ENCODE measurements at places on chromosomes 4 and X. TPM values are rescaled to one million over a fixed set of nuclear protein-coding genes. Genes with fewer than 3 reads are reported as not detected.
A peak's percentile ranks its signal among the peaks of the same experiment; 100 is the strongest.

GRCh38 chr4:147975933-147976928 lies 244.3 kb downstream of the ARHGAP10 start:
- no peak overlapping the region for H3K4me3 ChIP-seq
- H3K27ac ChIP-seq = no peak overlapping the region
- no peaks in the 10 kb centered on the region for H3K36me3 ChIP-seq
- DNase-seq = no peak
- H3K4me1 ChIP-seq = no peaks in the 10 kb centered on the region

DNA sequence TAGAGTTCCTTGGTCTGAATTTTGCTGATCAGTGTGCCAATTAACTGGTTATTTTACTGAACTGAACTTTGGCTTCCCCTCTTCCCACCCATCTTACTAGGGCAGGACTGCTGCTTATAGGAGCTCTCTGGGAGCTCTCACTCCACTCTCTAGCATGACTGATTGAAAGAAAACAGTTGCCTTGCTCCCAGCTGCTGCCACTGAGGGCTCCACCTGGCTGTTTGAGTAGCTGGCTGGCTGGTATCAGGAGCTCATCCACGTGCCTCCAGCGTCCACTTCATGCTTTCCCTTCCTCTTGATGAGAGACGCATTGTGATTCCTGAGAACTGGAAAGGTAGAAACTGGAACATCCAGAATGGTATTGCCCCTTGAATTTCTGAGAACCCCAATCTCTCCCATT lies 73.0 kb upstream of the KLHL13 start:
- H3K27ac ChIP-seq = no peak overlapping the region
- no peak overlapping the region for H3K4me3 ChIP-seq
- no peaks in the 10 kb centered on the region for H3K4me1 ChIP-seq
- H3K27me3 ChIP-seq = no peaks in the 10 kb centered on the region

DNA sequence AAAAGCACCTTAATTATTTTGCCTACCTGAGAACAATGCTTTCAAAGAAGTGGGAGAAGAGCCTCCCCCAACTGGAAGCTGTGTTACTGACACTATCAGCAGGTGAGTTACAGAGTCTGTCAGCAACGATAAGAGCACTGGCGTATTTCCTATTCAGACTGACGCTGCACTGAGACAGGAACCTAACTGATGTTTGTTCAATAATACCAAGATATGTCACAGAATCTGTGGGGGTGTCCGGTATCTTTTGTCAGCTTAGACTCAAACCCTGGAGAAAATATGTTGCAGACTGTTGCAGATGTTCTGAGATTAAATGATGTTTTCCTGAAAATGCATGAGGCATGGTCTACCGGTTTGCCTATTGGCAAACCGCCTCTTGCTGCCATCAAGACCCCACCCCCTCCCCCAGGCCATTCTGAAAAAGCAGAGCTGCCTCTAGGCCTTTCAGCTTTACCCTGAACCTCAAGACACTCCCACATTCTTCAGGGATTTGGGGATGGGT lies 115.2 kb upstream of the KIT start:
- no peak overlapping the region for H3K27ac ChIP-seq
- peak; percentile 55 for DNase-seq
- no peaks in the 10 kb centered on the region for H3K27me3 ChIP-seq
- no peak overlapping the region for H3K4me3 ChIP-seq
- no peaks in the 10 kb centered on the region for H3K36me3 ChIP-seq
- H3K4me1 ChIP-seq = peaks cover 27% of the 10 kb centered on the region

RAB41 gene
- total RNA-seq = not detected

DNA sequence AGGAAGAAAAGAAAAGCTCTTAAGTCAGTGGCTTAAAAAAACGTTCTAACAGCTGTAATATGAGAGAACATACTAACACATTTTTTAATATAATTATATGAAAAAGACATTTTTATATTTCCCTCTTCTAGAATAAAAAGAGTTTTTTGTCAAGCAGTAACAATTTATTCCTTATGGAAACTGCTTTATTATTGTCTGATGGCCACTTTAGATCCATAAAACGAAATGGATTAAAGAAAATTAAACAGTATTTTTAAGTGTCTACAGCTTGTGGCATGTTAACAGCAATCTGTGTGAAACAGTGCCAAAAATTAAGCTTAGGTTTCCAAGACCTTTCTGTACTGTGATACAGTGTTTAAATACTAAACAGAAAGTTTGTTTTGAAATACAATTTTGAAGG lies 55.5 kb upstream of the TENM3 start:
- H3K27me3 ChIP-seq = no peaks in the 10 kb centered on the region
- no peak overlapping the region for H3K4me3 ChIP-seq
- H3K4me1 ChIP-seq = peaks cover 33% of the 10 kb centered on the region

GRCh38 chrX:136493011-136493410 lies 4.4 kb upstream of the HTATSF1 start:
- no peaks in the 10 kb centered on the region for H3K36me3 ChIP-seq
- no peak overlapping the region for H3K4me3 ChIP-seq
- DNase-seq = no peak
- peaks cover 37% of the 10 kb centered on the region for H3K27me3 ChIP-seq
- no peak overlapping the region for H3K27ac ChIP-seq

- no peaks in the 10 kb centered on the region for H3K4me1 ChIP-seq
- no peaks in the 10 kb centered on the region for H3K27me3 ChIP-seq
- no peak overlapping the region for H3K27ac ChIP-seq
- no peaks in the 10 kb centered on the region for H3K36me3 ChIP-seq
- no peak overlapping the region for H3K4me3 ChIP-seq
- DNase-seq = no peak
Observed at GRCh38 chr4:136935871-136936270, 596.4 kb downstream of the PCDH18 start.

ETDA gene
- not detected for total RNA-seq

- no peak overlapping the region for H3K4me3 ChIP-seq
- H3K27ac ChIP-seq = no peak overlapping the region
- H3K36me3 ChIP-seq = no peaks in the 10 kb centered on the region
- no peak for DNase-seq
- H3K27me3 ChIP-seq = no peaks in the 10 kb centered on the region
Observed at GRCh38 chr4:24186466-24186865, 296.6 kb upstream of the PPARGC1A start.

NXF2 gene
- 0.22 TPM for total RNA-seq

USP51 gene
- total RNA-seq = 6.6 TPM

DNA sequence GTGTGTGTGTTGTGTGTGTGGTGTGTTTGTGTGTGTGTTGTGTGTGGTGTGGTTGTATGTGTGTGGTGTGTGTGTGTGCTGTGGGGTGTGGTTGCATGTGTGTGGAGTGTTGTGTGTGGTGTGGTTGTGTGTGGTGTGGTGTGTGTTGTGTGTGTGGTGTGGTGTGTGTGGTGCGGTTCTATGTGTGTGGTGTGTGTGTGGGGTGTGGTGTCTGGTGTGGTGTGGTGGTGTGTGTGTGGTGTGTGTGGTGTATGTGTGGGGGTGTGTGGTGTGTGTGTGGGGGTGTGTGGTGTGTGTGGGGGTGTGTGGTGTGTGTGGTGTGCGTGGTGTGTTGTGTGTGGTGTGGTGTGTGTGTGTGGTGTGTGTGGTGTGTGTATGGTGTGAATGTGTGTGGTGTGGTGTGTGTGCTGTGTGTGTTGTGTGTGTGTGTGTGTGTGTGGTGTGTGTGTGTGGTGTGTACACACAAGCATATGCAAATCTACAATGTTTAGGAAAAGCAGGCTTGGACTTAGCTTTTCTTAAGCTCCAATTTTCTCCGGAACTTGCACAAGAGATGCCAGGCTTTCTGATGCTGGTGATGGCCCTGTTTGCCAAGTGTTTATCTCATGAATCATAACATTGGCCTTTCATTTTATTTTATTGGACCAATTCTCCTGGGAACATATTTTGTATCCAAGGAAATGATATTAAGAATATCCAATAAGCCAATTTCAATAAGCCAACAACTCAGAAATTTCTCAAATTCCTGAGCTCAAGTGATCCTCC lies 148.7 kb downstream of the SPATA18 start:
- DNase-seq = no peak
- H3K4me3 ChIP-seq = no peak overlapping the region
- H3K36me3 ChIP-seq = no peaks in the 10 kb centered on the region
- H3K27ac ChIP-seq = no peak overlapping the region
- H3K27me3 ChIP-seq = peaks cover 9% of the 10 kb centered on the region

GRCh38 chr4:4559596-4559995 lies 17.7 kb upstream of the STX18 start:
- H3K4me1 ChIP-seq = no peaks in the 10 kb centered on the region
- H3K27me3 ChIP-seq = no peaks in the 10 kb centered on the region
- no peaks in the 10 kb centered on the region for H3K36me3 ChIP-seq
- no peak overlapping the region for H3K27ac ChIP-seq
- no peak for DNase-seq

DNA sequence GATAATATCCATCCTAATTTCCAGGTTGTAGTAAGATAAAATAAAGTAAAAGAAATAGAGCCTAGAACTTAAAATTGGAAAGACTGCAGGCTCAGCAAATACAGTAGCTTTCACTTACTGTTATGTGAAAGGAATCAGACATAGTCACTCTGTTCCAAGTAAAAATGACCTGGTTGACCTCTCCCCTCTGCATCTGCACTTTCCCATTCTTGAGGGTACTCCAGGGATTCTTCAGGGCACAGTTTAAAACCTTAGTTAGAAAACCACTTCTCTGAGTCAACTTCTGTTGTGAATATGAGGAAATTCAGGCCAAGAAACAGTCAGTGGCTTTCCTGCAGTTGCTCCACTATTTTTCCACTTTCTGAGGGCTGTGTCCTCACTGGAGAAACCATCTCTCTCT lies 42.9 kb downstream of the FRAS1 start:
- H3K36me3 ChIP-seq = no peaks in the 10 kb centered on the region
- no peaks in the 10 kb centered on the region for H3K27me3 ChIP-seq
- DNase-seq = no peak
- H3K4me3 ChIP-seq = no peak overlapping the region
- no peaks in the 10 kb centered on the region for H3K4me1 ChIP-seq

DNA sequence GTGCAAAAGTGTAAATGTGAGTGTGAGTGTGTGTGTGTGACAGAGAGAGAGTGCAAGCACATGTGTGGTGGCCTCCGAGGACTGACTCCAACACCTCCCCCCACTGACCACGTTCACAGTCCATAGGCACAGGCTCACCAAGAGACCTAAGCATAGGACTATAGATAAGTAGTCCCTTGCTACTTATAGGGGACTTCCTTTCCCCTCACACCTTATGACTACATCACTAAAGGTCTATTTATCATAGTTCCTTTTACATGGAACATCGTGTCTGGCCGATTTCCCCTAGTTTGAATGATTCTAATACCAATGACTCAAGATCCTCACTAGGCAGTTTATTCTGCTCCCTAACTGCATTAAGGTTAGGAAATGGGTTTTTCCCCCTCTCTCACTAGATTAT lies 17.8 kb downstream of the FRMPD3 start:
- H3K36me3 ChIP-seq = no peaks in the 10 kb centered on the region
- H3K27ac ChIP-seq = no peak overlapping the region
- no peak overlapping the region for H3K4me3 ChIP-seq

DNA sequence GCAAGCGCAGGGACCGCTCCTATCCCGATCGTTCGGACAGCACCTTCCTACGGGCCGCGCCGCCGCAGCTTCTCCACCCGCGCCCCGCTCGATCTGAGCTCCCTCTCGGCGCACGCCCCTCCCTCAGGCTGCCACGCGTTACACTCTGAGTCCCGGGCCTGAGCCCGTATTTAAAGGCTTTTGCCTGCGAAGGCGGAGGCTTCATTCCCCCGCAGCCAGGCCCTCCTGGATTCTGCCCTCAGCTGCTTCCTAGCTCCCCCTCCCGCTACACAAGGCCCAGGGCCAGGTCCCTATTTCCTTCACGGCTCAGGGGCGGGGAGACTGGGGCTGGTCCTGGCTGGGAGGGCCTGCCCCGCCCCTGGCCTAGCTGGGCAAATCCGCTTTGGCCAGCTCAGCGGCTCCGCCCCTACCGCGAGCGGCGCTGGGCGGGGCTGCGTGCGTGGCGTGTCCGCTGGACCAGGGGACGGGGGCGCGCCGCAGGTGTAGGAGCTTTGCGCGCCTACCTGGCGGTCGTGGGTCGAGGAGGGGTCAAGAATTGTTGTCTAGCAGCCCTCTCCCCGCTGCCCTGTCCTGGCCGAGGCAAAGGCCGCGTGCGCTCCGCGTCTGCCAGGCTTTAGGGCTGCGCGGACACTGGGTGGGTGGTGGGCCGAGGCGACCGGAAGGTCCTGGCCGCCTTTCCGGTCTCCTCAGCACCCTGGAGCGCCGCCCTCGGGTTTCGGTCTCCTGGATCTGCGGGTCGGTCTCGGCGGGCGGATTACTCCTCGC lies at the start of gene UGDH:
Gene UGDH (minus strand): TSS at position 144 of the 765 bp plus-strand sequence. CDS start 5,927 bp downstream, outside the sequence.
- DNase-seq = peak; percentile 99
- no peaks in the 10 kb centered on the region for H3K27me3 ChIP-seq
- H3K4me3 ChIP-seq = peak within 1 kb of the TSS; percentile 83
- H3K36me3 ChIP-seq = peaks cover 28% of the 10 kb centered on the region
- H3K4me1 ChIP-seq = peaks cover 6% of the 10 kb centered on the region

GRCh38 chrX:78375894-78376293 lies 48.5 kb upstream of the CYSLTR1 start:
- no peaks in the 10 kb centered on the region for H3K27me3 ChIP-seq
- no peaks in the 10 kb centered on the region for H3K4me1 ChIP-seq
- no peak overlapping the region for H3K4me3 ChIP-seq
- no peaks in the 10 kb centered on the region for H3K36me3 ChIP-seq

PCDH18 gene
- 162 TPM for total RNA-seq

- no peak overlapping the region for H3K4me3 ChIP-seq
- no peak overlapping the region for H3K27ac ChIP-seq
- H3K27me3 ChIP-seq = no peaks in the 10 kb centered on the region
- H3K36me3 ChIP-seq = no peaks in the 10 kb centered on the region
- DNase-seq = peak; percentile 23
Observed at GRCh38 chr4:71713611-71714203, 70.2 kb downstream of the GC start.

- H3K4me3 ChIP-seq = no peak overlapping the region
- no peak overlapping the region for H3K27ac ChIP-seq
- DNase-seq = no peak
- H3K36me3 ChIP-seq = no peaks in the 10 kb centered on the region
- no peaks in the 10 kb centered on the region for H3K27me3 ChIP-seq
Observed at GRCh38 chr4:173991316-173991715, 292.2 kb downstream of the FBXO8 start.

DNA sequence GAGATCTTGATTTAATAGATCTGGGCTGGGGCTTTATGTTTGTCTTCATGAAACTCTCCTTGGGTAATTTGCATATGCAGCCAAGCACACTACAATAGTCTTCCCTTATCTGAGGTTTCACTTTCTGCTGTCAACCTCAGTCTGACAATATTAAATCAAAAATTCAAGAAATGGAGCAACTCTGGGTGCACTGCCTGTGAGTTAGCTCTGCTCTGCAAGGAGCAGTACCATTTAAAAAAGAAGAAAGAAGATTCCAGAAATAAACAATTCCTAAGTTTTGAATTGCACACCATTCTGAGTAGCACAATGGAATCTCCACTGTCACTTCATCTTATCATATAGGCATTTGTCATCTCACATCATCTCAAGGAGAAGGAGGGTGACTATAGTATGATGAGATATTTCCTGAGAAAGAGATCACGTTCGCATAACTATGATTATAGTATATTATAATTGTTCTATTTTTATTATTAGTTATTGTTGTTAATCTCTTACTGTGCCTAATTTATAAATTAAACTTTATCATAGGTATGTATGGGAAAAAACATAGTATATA lies 9.4 kb downstream of the FNIP2 start:
- DNase-seq = no peak

Measured in neural progenitor cell (in vitro differentiated cells).